ENCODE measurements at places on chromosomes 16 and 17.

DNA sequence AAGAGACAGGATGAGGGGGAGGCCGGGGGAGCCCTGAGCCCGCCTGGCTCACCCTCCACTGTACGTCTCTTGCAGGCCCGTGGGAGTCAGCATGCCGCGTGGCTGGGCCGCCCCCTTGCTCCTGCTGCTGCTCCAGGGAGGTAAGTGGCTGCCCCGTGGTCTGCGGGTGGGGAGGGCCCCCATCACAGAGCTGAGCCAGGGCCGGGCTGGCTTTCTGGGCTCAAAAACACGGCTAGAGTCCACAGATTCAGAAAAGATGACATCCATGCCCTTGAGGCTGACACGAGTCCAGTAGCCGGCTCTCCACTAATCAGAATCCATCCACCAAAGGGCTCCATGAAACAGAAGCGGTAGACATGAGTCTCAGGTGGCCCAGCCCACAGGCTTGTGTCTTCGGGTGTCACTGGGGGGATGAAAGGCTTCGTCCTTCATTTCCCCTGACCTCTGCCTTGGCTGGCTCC is 28.0 kb downstream of the IL21R start:
- no peak for DNase-seq

- DNase-seq: no peak
These were observed 21.0 kb downstream of the ACE start for GRCh38 chr17:63497708-63498483.

- DNase-seq: no peak
These were observed 14.3 kb downstream of the STAT3 start for GRCh38 chr17:42373896-42374295.

DNA sequence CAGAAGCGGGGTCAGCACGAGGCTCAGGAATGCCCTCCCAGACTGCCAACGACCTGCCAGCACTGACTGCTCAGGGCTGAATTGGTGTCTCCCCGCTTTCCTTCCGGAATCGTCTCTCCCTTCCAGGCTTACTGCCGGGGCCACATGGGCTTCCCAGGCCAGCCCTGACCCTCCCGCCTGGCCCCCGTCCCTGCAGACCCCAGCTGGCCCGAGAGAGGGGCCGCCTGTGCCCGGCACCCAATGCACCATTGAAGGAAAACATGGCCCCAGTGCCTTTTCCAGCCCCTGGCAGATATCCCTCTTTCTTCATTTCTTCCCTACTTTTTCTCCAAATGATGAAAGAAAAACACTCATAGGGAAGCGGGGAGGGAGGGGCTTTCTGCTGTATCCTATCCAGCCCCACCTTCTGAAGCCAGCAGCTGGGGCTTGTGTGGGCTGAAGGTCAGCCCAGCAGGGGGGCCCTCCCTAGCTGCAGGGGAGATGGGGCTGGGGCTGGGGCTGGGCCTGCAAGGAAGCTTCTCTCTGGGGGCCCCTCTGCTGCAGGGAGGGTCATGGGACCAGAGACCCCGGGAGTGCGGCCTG is 25.9 kb downstream of the ZNF469 start:
- DNase-seq: no peak

GRCh38 chr17:49338883-49339282 is 23.2 kb downstream of the ZNF652 start:
- no peak for DNase-seq

DNA sequence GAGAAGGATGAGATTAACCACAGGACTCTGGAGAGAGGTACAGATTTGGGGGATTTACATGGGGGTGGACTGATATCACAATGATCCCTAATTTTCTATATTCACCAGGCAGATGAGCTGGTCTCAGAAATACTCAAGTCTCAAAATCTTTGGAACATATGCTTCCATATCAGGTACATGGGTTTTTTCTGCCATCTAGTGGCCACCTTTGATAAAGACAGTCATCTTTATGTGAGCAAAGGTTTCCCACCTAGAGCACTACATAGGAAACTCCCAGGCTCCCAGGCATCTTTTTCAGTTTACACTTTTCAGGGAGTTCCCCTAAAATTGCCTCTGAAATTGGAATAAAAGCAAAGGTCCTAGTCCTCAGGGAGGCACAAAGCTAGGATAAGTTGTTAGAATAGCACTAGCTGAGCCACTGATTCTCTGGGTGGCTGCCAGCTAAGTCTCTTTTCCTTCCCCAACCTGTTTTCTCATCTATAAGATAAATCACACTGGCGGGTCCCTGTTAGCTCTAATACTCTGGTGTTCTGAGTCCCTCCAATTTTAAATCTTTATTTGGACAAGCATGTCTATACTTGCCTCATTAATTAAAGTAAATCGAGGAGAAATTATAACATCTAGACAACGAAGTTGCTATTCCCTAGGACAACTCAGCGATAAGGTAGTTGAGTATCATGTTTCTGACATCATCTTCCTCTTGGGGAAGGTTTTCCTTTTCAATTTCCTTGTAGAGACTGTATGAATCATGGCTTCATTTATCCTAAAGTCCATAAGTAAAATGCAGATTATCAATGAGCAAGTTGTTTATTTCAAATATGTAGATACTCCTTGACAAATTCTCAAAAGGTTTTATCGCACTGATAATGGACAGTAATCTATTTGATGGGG is 19.0 kb upstream of the MON1B start:
- DNase-seq: peak; percentile 56

GRCh38 chr16:52770828-52771227 is 223.9 kb upstream of the TOX3 start:
- DNase-seq: no peak

DNA sequence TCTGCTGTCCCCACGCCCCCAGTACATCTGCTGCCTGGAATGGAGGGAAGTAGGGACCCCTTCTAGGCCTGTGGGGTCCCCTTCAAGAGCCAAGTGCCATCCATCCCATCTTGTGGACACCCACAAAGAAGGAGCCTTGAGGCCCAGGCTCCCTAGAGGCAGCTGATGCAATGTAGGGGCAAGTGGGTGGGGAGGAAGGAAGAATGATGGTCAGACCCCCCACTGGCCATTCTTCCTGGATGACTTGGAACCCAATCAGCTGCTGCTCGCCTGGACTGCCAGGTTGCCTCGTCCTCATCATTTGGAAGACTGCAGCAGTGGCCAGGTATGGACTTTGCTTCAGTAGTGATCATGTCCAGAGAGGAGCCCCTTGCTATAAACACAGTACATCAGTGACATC is 48.9 kb downstream of the SMPD3 start:
- DNase-seq: no peak

GRCh38 chr17:66364990-66365490 is 62.6 kb downstream of the PRKCA start:
- DNase-seq: no peak

- DNase-seq: no peak
These were observed 2.1 kb downstream of the OMG start for GRCh38 chr17:31294820-31295488.

GRCh38 chr16:82167670-82168069 is 2.4 kb downstream of the MPHOSPH6 start:
- no peak for DNase-seq

GRCh38 chr17:20926532-20926931 is 116.3 kb downstream of the USP22 start:
- peak; percentile 66 for DNase-seq

DNA sequence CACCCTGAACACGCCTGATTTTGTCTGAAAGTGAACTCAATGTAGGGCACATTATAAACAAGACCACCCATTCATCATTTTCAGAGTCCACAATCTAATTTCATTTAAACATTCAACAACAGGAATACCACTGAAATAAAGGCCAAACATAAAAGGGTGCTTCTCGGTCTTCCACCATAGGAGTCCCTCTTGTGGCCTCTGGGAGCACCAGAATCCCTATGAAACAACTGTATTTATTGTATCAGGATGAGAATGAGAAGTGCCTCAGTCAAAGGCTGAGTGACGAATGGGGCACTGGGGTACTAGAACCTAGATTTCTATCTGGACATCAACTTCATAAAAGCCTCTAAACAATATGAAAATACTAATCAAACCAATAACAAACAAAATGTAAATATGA is 40.4 kb downstream of the NXPH3 start:
- no peak for DNase-seq

DNA sequence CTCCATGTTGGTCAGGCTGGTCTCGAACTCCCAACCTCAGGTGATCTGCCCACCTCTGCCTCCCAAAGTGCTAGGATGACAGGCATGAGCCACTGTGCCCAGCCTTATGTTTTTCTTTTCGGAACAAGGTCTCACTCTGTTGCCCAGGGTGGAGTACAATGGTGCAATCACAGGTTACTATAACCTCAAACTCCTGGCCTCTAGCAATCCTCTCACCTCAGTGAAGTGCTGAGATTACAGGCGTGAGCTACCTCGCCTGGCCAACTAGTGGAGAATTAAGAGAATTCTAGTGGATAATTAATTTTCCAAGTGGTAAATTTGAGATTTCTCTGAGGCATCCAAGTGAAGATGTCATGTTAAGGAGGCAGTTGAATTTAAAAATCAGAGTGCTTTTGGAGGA is 2.9 kb upstream of the FBXO47 start:
- no peak for DNase-seq

DNA sequence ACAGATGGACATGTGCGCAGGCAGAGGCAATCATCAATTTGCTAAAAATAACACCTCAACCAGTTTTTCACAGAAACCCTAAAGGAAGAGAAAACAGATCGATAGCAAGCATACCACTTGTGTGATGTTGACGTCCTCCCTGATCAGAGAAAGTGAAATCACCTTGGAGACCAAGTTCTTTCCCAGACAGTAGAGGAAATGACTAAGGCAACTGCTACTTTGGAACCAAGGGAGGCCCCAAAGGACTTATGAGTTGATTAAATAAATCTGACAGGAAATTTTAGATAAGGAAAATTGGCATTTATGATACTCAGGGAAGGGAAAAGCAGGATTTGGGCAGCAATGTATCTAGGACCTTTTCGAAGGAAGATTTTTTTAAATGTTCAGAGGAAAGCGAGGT is 267.1 kb upstream of the ASIC2 start:
- DNase-seq: no peak

GRCh38 chr17:81684442-81684911 is 666 bp downstream of the HGS start:
- DNase-seq: peak; percentile 68

DNA sequence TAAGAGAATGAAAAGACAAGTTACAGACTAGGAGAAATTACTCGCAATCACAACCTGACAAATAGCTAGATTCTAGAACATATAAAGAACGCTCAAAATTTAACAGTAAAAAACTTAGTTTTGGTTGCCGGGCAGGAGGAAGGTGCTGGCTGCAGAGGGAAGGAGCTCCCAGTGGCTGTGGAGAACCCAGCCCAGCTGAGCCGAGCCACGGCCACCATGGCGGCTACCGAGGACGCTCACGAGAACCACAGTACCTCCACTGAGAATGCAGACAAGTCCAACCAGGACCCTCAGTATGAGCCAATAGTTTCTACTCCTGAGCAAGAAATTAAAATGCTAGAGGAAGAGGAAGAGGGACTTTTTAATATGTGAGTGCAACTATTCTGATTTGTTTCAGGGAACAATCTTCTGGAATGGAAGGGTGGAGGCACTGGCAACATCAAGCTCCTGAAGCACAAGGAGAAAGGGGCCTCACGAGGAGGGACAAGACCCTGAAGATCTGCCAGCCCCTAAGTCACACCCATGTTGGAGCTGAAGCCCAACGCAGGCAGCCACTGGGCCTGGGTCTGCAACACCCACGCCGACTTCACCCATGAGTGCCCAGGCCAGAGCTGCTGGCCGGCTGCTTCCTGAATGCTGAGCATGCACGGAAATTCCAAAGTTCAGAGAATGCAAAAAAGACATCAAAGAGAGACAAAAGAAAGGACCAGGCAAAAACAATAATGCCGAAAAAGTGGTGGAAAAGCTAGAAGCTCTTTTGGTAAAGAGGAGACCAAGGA is 55.0 kb downstream of the DNAH17 start:
- DNase-seq: no peak

DNA sequence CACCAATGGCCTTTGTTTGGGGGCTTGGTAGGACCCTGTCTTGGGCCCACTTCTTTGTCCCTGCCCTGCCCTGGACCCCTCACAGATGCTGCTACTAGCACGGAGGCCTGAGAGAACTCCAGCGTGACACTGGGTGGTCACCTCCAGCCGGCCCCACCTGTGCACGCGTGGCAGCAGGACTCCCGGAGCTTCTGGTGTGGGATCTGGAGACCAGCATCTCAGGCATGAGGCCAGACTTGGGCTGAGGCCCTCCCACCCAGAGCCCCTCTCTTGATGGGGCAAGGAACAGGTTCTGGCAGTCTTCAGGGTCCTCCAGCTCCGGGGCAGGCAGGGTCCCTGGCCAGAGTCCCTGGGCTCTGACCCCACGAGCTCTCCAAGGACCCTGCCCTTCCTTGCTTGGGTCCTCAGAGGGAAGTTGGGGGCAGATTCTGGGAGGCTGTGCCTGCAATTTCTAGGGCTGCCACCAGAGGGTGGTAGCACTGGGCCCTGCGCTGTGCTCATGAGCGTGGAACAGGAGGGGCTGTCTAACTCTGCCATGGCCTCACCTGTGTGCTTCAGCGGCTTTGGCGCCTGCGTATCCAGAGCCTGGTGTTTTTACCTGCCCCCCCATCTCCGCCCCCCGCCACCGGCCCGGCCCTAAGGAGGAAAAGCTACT is 3.1 kb upstream of the BAIAP3 start:
- DNase-seq: no peak

DNA sequence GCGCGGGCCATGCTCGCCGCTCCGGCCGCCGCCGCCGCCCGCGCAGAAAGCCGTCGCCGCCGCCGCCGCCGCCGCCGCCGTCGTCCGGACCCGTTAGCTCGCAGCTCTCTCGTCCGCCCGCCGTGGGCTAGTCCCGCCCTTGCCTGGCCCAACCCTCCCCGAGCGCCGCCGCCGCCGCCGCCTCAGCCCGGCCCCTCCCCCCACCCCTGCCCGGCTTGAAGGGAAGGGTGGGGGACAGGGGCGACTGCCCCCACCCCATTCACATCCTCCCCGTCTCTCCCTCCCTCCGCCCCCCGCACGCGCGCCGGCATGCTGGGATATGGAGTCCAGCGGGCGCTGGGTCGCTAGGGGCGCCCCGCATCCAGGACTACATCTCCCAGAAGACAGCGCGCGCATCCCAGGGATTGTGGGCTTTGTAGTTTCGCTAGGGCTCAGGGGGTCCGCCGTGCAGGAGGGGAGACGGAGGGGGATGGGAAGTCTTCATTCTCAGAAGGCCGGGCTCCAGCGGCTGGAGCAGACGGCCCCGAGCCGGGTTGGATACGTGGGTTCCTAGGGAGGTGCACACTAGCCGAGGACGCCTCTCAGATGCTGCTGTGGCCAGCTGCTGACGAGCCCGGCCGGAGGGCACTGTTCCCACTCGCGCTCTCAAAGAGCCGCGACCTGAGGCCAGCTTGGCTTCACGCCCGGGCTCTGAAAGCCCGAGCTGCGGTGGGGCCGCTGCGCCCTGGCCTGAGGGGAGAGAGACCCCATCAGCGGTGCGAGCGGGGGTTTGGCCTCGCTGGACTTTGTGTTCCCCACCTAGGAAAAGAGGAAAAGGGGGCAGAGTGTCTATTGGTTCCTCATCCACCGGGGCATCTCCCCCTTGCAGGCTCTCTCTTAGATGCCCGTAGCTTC is at the start of gene ST3GAL2:
Gene ST3GAL2, minus strand, starts transcription at position 132 of the 894 bp plus-strand sequence. CDS start 40,570 bp downstream, outside the sequence.
- DNase-seq: peak; percentile 55

DNA sequence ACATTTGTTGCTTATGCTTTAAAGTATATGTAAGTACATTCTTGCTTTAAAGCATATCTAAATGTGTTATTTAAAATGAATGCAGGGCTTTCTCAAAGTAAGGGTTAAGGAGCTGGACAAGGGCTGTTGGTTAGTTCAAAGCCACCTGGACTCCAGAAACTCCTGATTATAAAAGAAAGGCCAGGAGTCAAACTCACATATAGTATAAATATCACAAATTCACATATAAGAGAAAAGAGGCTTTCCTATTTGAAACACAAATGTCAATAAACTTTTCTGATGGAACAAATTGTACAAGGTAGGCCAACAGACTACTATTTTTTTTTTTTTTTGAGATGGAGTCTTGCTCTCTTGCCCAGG is 84.5 kb upstream of the CORO6 start:
- DNase-seq: no peak

GRCh38 chr16:16861546-16861945 is 482.6 kb downstream of the NPIPA7 start:
- DNase-seq: peak; percentile 19
